ENCODE measurements at places on chromosomes 7 and 10.

DNA sequence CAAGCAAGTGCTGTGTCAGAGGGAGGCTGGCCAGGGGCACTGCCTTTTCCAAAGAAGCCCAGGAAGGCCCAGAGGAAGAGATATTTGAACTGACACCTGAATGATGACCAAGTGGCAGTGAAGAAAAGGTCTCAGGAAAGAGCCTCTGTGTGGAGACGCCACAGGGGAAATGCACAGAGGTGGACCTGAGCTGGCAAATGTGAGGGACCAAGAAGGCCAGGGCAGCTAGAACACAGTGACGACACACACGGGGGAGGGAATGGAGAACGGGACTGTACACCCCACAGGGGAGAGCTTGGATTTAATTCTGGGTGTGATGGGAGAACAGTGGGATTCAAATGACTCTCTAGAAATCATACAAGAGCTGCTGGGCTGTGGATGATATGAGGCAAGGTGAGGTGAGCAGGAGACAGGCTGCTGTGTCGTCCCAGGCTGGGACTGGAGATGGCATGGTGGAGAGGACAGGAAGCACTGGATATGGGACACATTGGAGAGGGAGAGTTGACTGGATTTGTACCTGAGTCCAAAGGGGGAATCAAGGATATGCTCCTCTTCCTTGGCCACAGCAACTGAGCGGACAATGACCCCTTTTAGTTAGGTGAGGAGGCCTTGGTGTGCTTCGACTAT lies 84.2 kb upstream of the DDC start:
- no peak for DNase-seq

- DNase-seq, result peak; percentile 49
Measured at GRCh38 chr7:102306916-102307677, 20.4 kb downstream of the SH2B2 start.

GRCh38 chr7:4024133-4024532 lies 658.0 kb upstream of the FOXK1 start:
- DNase-seq, result no peak

DNA sequence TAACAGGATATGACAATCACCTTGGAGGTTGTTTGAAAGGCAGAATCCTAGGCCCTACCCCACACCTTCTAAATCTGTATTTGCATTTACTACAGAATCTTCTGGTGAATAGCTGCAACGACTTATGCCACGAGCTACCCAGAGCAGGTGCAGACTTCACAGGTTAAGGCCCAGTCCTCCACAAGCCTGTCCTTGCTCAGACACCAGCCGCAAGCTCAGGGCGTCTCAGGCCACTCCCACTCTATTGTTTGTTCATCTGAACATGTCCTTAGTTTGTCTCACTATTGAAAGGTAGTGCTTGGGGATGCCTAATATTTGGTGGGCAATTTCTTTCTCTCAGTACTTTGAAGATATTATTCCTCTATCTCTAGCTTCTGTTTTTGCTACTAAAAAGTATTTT lies 18.9 kb upstream of the RBM33 start:
- no peak for DNase-seq

DNA sequence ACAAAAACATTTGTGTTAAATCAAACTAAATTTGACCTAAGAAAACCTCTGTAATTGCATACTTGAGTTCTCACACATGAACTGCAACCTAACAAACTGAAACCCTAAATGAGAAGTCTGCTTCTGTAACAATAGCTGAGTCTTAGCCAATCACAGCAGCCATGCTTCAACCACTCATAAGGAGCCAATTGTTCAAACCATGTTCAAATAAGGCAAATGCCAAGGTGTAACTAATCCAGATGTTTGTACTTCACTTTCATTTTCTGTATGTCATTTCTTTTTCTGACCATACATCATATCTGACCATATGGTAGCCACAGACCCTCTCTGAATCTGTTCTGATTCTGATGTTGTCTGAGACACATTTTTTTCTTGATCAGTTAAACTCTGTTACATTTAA lies 47.5 kb upstream of the ANTXRL start:
- DNase-seq, result no peak

- DNase-seq, result peak; percentile 53
Measured at GRCh38 chr10:73908853-73909539, 1.9 kb upstream of the PLAU start.

GRCh38 chr10:110007161-110007700 lies 553 bp upstream of the ADD3 start:
- no peak for DNase-seq

- DNase-seq, result no peak
Measured at GRCh38 chr10:105699504-105699903, 1058.4 kb downstream of the SORCS3 start.

- DNase-seq, result no peak
Measured at GRCh38 chr7:136923111-136923667, 54.7 kb downstream of the CHRM2 start.

GRCh38 chr7:157686285-157686894 lies 349.6 kb downstream of the DNAJB6 start:
- DNase-seq, result no peak

GRCh38 chr7:158001621-158002320 lies 585.9 kb downstream of the PTPRN2 start:
- peak; percentile 45 for DNase-seq

DNA sequence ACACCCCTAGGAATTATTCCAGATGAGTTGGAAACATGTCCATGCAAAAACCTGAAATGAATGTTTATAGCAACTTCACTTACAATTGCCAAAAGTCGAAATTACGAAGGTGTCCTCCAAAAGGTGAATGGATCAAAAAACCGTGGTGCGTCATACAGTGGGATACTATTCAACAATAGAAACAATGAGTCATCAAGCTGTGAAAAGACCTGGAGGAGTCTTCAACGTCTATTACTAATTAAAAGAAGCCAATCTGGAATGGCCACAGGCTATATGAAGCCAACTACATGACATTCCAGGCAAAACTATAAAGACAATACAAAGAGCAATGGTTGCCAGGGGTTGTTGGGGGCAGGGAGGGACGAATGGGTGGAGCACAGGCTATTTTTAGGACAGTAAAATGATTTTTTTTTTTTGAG lies 12.6 kb upstream of the PPP2R2D start:
- DNase-seq, result no peak

GRCh38 chr10:77319557-77319956 lies 318.1 kb downstream of the KCNMA1 start:
- no peak for DNase-seq

- DNase-seq, result no peak
Measured at GRCh38 chr10:74231375-74231774, 80.4 kb downstream of the ADK start.

- no peak for DNase-seq
Measured at GRCh38 chr10:59622320-59623132, 87.1 kb downstream of the SLC16A9 start.

DNA sequence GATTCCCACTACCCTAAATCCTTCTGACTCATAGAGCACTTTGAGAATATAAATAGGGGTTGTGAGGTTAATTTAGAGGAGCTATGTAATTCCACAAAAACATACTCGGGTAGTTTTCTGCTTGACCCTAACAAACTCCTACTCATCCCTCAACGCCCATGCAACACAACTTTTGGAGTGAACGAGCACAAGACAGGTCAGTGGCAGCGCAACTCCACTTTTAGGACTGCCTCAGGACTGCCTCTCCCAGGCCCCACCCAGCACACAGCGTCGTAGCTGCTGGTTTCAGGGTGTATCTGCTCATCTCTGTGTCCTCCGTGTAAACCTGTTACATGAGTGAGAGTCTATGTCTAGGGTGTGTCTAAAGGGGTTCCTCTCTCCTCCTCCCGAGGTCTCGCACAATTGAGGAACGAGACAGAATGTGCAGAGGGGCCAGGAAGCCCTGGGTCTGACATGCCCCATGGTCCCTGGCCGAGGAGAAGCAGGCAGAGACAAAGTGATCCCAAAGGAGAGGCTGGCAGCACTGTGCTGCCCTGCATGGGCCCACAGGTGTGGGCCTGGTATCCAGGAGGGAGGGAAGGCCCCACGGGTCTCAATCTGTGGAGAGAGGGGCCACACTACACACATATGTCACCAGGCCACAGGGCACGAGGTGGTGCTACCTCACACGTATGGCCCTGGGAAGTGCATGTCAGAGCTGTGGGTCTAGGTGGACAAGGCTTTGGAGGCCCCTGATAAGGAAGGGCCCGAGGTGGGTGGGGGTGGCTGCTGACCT lies 45.5 kb downstream of the CAMK2B start:
- DNase-seq, result no peak

- DNase-seq, result peak; percentile 79
Measured at GRCh38 chr7:43362652-43363034, 220.3 kb upstream of the STK17A start.

- DNase-seq, result no peak
Measured at GRCh38 chr10:131755200-131755599, 145.6 kb upstream of the PPP2R2D start.

- DNase-seq, result no peak
Measured at GRCh38 chr10:106761906-106762305, 402.6 kb downstream of the SORCS1 start.

DNA sequence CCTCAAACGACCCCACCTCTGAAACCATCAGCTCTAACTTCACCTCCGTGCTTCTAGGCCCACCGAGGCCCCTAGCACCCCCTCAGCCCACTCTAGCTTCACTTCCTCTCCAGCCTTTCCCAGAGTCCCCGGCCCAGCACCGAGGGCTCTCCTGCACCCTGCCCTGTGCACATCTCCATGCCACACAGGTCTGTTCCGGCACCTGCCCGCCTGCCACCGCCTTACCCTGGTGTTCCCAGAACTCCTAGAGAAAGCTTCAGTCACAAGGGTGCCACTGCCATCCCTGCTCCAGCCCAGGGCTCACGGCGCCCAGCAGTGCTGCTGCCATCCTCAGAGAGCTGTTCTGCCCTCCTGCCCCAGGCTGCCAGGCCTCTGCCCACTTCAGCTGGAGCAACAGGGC lies 61.3 kb upstream of the INSIG1 start:
- no peak for DNase-seq

- no peak for DNase-seq
Measured at GRCh38 chr10:102904346-102904745, 13.7 kb upstream of the CNNM2 start.

DNA sequence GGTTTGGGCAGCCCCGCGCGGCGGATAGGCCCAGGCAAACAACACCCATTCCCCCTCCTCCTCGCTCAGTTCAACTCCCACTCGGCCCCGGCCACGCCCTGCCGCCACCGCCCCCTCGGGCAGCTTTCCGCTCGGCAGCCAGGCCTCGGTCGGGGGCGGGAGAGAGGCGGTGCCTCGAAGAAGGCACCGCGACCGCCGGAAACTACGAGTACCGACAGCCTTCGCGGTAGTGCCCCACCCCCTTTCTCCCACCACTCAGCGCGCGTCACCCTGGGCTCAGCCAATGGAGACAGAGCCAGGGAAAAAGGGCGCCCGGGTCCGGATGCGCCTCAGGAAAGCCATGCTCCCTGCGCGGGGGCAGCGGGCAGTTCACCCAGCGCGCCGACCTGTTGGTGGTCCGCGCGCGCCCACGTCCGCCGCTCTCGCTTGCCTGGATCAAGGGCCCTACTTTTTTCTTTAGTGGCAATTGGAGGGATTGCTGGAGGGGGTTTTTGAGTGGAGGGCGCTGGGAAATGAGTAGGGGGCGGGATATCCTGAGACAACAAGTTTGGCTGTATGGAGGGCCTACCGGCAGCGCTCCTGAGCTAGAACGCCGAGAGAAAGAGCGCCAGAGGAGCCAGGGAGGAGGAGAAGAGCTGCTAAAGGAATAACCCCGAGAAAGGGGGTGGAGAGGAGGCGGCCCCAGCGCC lies 557 bp upstream of the SP4 start:
- peak; percentile 98 for DNase-seq

DNA sequence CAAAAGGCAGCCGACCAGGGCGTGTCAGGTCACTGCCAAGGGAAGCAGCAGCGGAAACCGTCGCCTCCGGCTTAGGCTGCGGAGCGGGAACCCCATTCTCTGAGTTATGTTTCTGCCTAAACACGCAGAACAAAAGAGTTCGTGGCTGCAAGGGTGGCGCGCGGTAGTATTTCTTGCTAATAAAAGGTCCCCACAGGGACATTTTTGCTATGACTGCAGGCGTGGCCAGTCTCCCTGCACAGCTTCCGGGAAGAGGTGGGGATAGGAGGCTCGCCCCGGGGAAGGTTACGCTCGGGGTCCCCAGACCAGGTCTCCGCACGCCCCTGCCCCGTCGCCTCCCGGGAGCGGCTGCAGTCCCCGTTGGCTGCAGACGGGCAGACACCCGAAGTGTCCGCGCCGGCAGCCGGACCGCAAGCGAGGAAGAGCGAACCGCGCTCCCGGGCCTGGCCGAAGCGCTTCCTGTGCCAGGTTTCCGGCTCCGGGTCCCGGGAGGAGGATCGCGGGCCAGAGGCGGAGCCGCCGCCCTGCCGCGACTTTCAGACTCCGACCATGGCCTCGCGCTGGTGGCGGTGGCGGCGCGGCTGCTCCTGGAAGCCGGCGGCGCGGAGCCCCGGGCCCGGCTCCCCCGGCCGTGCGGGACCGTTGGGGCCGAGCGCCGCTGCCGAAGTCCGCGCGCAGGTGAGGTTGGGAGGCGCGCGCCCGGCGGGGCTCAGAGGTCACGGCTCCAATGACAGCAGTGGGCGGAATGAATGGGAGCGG lies at the start of gene PDSS1:
Gene PDSS1 (plus strand): TSS at position 539 of the 759 bp plus-strand sequence. CDS start 11 bp downstream, at position 550.
- peak; percentile 68 for DNase-seq

DNA sequence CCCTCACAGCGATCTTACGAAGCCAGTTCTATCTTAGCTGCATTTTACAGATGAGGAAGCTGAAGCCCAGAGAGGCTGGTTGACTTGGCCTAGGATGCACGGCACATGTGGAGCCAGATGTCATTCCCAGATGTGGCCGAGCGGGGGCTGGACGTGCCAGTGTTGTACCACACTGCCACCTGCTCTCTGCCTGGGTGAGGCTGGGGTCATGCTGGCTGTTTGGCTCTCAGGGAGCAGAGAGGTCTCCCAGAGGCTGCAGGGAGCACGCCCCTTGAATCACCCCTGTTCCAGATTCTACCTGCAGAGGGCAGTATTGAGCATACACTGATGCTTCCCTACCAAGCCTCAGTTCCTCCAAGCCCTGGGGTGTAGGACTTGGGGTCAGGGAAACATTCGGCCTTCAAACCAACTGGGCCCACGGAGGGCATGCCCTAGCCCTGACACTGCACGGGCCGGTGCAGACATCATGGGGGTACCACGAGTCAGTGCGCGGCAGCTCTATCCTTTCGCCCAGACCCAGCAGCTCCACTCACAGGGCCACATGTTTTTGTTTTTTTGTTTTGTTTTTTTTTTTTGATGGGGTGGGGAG lies 3.8 kb upstream of the GTF2IRD1 start:
- DNase-seq, result peak; percentile 35

- DNase-seq, result no peak
Measured at GRCh38 chr7:26307226-26307625, 15.6 kb downstream of the SNX10 start.

- no peak for DNase-seq
Measured at GRCh38 chr7:99422186-99422585, 13.4 kb downstream of the BUD31 start.

GRCh38 chr10:2834214-2834613 lies 233.1 kb upstream of the PFKP start:
- no peak for DNase-seq

GRCh38 chr10:132939957-132940790 lies 2.2 kb downstream of the CFAP46 start:
- no peak for DNase-seq
